AG09309 (cell line): ENCODE measurements at places on chromosomes 12 and 14.

DNA sequence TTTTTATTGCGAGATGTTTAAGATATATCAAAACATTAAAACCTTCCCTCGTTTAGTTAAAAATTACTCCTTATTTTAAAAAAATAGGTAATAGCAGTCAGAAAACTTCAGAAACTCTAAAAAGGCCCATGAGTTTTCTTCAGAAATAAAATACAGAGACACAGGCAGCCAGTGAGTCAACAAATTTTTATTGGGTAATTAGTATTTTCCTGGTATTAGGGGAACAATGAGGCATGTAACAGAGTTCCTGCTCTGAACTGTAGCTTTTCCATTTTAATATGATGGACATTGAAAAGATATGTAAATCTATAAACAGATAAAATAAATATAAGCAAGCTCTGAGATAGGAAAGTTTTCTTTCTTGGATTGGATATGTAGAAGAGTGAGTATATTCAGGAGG, 399 bp upstream of the ZNF705A start:
- DNase-seq, result no peak

DNA sequence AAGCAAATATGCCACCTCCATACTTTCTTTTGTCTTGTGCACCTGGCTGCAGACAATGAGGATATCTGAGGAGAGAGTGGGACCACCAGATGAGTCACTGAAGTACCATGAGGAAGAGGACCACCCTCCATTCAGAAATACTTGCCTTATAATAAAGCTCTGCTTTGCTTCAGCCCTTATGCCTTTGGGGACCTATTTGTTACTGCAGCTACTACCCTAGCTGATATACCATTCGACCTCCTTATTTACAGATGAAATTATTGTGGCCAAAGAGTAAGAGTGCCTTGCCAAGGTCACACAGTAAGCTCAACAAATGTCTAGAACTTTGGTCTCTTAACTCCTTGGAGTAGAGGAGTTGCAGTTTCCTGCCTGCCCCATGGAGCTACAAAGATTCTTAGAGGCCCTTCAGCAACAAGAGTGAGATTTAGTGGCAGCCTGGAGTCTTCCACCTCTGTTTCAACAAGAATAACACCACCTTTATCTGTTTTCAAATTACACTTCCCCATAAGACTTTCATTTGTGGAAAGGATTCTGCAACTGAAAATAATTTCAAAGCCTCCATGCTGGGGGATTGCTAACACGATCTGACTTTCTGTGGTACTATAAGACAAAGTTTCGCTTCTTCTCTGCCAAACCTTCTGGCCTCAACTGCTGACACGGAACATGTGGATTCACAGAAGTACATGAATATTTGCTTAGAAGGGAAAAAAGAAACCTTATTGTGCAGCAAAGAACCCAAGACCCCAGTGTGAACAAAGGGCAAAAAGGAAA, 3.6 kb downstream of the CMKLR1 start:
- DNase-seq, result no peak

- DNase-seq, result no peak
Observed at GRCh38 chr14:51967521-51967920, 21.8 kb upstream of the RTRAF start.

GRCh38 chr14:61749867-61750266, 12.4 kb upstream of the SNAPC1 start:
- no peak for DNase-seq
